Inflammatory macrophage treated with lipopolysaccharide for 4 hours (primary cell): ENCODE measurements at places on chromosomes 7 and 10.
A peak's percentile ranks its signal among the peaks of the same experiment; 100 is the strongest.

GRCh38 chr7:191981-192649 lies at the start of gene FAM20C:
FAM20C (plus strand) TSS chr7:192571; CDS start chr7:193200, 629 bp downstream.
- peak; percentile 90 for DNase-seq

DNA sequence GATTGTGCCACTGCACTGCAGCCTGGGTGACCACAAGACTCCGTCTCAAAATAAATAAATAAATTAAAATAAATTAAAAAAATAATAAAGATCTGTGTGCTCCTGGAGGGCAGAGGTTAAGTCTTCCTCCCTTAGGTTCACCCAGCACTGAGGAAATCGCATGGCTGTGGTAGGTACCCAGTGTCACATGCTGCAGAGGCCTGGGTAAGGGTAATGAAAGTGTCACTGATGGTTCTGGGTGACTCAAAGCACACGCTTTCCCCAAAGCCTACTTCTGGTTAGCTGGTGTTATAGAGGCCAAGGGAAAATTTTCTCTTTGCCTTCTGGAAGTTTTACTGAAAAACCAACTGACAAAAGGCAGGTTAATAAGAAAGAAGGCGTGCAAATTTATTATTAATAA lies 88.8 kb upstream of the ITGB1 start:
- no peak for DNase-seq

DNA sequence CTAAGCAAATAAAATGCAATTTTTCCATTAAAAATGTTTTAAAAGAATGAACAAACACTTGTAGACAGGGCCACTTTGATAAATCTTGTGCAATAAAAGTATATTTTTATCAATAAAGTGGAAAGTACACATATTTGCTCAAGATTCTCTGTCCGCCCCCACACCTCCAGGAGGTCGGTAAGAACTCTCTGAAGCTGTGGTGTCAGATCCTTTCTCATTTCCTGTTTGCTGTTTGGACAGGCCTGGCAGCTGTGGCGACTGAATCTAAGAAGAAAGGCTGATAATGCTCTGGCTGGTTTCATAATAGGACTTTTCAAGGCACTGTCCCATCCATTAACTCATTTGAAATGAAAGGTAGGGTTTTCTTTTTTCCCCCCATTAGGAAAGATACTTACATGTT lies 15.3 kb upstream of the ASB4 start:
- peak; percentile 31 for DNase-seq

- no peak for DNase-seq
These were observed 152.4 kb upstream of the ADCY1 start for GRCh38 chr7:45421806-45422205.

GRCh38 chr7:150356265-150356897 lies 12.2 kb upstream of the REPIN1 start:
- DNase-seq, result peak; percentile 21

DNA sequence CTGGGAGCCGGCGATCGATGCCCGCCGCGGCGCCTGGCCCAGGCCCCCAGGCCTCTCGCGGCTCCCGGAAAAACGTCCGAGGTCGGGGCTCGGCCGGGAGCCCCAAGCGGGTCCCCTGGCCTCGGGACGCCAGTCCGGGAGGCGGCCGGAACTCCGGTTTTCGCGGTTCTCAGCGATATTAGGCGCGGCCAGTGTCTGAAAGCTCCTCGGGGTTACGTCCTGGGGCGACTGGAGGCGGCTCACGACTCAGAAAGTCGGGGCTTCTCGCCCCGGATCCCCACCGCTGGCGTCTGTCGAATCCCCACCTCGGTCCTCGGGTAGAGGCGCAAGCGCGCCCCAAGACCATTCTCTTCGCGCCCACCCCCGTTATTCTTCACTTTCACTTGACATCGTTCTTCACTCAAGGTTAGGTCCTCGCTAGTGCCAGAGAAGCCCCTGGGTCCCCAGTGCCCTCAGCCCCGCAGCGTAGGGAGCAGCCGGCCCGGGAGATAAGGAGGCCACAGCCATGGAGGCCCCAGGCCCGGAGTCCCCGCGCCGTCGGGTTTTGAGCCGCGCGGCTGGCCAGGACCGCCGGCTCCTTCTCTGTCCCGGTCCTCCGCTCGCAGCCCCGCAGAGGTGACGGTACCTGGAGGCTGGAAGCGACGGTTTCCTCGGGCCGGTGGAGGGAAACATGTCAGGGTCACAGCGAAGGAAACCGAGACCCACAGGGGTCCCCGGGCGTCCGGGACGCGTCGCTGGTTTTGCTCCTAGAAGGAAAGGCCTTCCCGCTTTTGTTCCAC lies 35.2 kb upstream of the EBLN1 start:
- peak; percentile 32 for DNase-seq
